SIG-M5 (cell line): ENCODE measurements at places on chromosomes 11 and 22.

GRCh38 chr11:47800759-47801158 lies 33.6 kb upstream of the FNBP4 start:
- no peak for DNase-seq

GRCh38 chr11:1672613-1673350 lies 24.2 kb upstream of the KRTAP5-6 start:
- DNase-seq = no peak

DNA sequence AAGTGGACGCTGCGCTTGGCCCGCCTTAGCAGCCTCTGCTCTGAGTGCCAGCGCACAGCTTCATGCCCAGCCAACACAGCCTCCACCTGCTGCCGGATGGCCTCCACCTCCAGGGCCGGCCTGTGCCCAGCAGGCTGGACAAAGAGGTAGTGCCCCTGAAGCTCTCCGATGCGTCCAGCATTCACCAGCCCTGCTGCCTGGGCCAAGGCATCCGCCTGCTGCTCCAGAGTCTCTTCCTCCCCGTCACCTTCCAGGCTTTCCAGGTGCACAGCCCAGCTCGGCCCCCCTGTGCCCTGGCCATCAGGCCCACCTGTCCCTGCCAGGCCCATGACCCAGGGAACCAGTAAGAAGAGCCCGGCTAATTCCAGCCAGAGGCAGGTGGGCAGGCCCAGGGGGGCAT lies 2.5 kb downstream of the PCSK7 start:
- no peak for DNase-seq

DNA sequence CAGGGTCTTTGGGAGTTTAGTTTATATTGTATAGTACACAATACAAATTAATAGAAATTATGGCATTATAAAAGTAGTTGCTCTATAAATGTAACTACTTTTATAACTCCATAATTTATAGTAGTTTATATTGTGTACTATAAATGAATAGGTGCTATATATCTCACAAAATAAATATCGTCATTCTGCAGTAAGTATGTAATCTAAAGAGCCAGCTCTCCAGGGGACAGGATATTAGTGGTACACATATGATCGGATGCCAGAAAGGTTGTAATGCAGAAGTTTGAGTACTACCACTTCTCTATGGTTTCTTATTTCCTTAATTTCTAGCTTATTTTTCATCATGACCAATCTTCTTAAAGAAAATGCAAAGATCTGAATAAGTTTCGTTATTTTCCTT lies 20.2 kb upstream of the CWF19L2 start:
- no peak for DNase-seq

DNA sequence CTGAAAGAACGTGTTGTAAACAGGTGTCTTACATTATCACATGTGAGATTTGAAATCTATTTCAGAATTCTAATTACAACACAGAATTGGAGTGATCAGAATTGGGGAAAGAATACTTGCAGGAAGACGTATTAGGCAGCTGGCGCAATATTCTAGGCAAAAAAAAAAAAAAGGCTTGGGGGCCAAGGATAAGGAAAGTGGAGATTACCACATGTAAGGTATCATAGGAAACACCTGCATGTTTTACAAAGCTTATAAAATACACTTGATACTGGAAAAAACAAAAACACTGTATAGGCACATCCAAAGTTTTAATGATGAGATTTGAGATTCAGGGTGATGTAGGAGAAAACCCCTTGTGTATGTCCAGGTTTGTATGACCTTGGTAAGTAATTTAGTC lies 245.1 kb downstream of the DDX10 start:
- DNase-seq = no peak

DNA sequence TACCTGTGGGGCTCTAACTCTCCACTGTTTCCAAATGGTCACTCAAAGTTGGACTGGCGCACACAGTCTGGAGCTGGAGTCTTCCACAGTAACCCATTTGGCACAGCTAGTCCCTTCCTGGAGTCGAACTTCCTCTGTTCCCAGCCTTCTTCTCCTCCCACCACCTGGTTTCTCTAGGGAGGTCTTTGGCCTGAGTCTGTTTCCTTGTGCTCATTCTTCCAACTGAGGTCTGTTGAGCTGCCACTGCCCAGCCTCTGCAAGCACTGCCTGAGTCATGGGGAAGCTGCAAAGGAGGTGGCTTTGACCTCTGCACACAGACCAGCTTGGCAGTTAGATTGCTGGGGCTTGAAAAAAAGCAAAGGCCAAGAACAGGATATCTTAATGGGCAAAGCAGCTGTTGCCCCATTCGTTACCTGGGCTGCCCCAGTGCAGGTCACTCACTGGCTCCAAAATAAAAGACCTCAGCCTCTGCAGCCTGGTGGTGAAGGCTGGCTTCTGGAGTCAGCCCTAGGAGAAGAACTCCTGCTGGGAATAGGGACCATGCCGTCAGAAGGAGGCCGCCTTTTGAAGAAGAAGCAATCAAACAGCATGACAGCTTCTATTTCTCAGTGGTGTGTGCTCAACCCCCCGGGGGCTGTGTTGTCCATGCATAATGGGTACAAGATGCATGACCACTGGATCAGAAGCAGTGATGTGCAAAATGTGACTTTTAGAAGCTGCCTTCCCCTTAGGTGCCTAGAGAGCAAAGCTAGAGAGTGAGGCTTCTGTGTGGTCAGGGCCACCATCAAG lies 3.0 kb downstream of the ADAMTS15 start:
- no peak for DNase-seq

DNA sequence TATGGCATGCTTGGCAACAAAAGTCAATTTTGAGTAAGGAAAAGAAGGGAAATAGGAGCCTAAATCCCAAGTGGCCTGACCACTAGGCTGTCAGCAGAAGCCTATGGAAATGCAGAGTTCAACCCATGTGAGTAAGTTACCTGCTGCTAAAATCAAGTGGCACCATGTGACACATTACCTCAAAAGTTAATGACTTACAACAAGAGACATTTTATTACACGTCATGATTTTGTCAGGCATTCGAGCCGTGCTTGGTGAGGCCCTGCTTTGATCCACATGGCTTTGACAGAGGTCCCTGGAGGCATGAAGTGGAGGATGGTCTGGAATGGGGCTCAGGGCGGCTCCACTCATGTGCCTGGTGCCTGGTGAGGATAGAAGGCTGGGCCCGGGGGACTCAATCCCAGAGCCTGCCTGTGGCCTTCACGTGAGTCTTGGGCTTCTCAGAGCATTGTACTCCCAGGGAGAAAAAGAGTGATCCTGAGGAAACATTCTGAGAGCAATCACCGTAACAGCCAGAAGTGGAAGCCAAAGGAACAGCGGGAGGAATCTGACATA lies 339.1 kb upstream of the B3GAT1 start:
- no peak for DNase-seq

DNA sequence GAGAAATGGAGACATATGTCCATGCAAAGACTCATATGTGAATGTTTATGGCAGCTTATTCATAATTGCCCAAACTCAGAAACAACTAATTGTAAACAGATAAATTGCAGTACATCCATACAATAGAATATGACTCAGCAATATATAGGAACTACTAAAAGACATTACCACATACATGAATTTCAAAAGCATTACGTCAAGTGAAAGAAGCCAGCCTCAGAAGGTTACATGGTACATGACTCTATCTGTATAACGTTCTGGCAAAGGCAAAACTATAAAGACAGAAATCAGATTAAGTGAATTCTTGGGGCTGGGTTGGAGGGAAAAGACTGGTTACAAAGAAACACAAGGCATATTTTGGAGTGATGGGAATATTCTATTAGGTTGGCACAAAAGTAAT lies 7.2 kb downstream of the KCTD21 start:
- peak; percentile 17 for DNase-seq

GRCh38 chr11:43681401-43681942 lies 934 bp downstream of the HSD17B12 start:
- no peak for DNase-seq

- DNase-seq = no peak
These were observed 31.0 kb upstream of the CD5 start for GRCh38 chr11:61071208-61071681.

DNA sequence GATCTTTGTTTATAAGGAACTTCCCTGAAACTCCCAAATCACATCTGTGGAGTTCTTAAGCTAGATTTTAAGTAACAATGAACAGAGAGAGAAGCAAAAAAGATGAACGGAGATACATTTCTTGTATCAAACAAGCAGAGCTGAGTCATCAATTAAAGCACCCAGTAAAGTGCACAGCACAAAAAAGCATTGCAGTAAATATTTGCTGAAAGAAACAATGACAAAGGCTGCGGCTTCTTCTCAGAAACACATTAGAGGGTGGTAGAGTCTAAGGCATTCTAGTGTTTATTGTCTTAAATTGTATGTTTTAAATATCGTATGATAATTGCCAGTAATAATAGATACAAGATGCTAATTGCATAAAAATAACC lies 941.6 kb upstream of the CHORDC1 start:
- no peak for DNase-seq

GRCh38 chr11:87148749-87149148 lies 111.0 kb downstream of the TMEM135 start:
- no peak for DNase-seq

- no peak for DNase-seq
These were observed 5.4 kb downstream of the PLA2G6 start for GRCh38 chr22:38176170-38176741.

GRCh38 chr11:61966734-61967115 lies 709 bp downstream of the FTH1 start:
- no peak for DNase-seq

GRCh38 chr11:32447252-32447651 lies 11.9 kb upstream of the WT1 start:
- no peak for DNase-seq

GRCh38 chr22:31950226-31950625 lies 5.9 kb downstream of the YWHAH start:
- DNase-seq = no peak

GRCh38 chr11:1226226-1226985 lies 3.5 kb downstream of the MUC5B start:
- DNase-seq = no peak

DNA sequence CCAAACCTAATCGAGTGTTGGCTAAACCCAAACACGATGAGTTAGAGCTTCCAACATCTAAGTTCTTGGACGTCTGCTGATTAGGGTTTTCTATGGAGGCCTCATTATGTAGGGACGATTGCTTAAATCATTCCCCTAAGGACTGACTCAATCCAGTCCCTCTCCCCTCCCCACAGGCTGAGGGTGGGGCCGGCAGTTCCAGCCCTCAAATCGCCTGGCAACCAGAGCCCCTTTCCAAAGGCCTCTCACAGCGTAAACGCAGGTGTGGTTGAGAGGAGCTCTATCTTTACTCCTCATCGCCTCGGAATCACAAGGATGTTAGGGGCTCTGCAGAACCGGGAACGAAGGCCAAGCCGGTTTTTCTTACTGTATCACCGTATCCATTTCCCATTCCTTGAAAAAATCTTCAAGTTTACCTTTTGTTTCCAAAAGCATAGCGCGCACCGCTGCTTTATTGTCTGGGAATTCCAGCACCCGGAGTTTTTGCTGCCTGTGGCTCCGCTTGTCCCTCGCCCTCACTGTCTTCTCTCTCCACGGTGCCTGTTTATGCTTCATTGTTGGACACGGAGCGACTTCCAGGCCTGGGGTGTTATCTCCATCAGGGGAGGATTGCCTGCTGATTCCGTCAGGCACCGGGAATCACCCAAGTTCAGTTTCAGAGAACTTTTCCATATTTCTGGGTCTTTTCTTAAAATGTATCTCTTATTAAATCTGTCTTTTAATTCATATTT lies 13.8 kb upstream of the IFITM3 start:
- no peak for DNase-seq

- no peak for DNase-seq
These were observed 33.1 kb upstream of the PICALM start for GRCh38 chr11:86101941-86102407.

GRCh38 chr22:48103126-48103875 lies 1340.9 kb downstream of the TBC1D22A start:
- no peak for DNase-seq

DNA sequence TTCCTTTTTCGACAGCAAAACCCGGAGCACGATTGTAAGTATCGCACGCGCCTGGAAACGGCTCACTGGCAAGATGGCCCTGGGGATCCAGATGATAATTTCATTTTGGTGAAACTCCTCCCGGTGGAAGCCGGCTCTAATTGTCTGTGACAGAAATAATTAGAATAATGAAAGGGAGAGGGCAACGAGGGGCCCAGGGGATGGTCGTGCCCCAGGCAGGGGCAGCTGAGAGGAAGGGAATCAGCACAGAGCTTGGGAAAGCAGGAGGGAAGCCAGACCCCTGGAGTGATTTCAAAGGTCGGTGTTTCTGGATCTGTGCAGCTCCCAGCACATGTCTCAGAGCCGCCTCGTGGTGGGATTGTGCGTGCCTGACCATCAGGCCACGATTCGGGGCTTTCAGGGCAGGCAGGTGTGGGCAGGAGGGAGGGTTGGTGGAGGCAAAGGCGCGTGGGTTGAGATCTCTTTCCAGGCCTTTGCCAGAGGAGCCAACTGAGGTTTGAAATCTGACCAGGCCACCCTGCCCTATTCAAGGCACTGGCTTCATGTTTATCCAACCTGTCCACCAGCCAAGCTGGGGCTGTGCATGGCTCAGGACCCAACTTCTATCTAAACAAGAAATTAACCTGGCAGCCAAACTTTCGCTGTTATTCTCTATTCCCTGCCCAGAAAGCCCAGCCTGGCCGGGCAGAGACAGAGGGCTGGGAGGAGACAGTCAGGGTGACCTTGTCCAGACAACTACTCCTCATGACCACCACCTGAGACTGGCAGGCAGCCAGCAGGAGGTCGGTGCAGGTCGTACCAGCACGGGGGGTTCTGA lies 27.8 kb downstream of the ANO1 start:
- DNase-seq = no peak

- DNase-seq = no peak
These were observed 29.9 kb downstream of the SHANK2 start for GRCh38 chr11:71222318-71223080.

- DNase-seq = no peak
These were observed 132.4 kb downstream of the TTC28 start for GRCh38 chr22:28547132-28547842.

DNA sequence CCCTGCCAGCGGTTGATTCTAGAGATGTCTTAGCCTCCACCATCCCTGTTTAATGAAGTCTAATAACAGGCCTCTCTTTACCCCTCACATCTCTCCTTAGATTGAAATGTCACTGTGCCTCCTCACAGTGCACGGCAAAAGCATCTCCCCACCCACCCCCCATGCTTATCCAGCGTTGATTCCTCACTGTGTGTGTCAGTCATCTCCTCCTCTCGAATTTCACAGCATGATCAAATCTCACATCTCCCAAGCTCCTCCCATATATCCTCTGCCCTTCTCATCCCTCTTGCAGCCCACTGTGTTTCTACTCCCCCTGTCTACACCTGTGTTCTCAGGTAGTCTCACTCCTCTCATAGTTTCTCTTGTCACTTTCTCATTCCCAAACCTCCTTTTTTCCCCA lies 84.6 kb downstream of the DBX1 start:
- DNase-seq = no peak

DNA sequence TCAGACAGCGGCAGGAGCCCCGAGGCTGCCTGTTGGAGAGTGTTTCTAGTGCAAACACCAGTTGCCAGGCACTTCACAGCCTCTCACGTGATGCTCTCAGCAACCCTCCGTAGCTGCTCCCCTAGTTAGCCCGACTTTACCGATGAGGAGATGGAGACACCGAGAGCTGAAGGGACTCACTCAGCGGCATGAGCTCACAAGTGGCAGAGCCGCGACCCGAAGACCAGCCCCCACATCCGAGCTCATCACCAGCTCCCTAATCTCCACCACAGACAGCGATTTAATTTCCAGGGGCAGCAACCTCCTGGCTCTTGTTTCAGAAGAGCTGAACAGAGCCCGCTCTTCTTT lies 28.7 kb upstream of the RTL6 start:
- DNase-seq = no peak
